CD4-positive, alpha-beta T cell treated with Interleukin-10 for 1 hour (primary cell): ENCODE measurements at places on chromosomes 16 and 17.

- no peak for DNase-seq
These were observed 22.9 kb downstream of the COPZ2 start for GRCh38 chr17:48014595-48015111.

DNA sequence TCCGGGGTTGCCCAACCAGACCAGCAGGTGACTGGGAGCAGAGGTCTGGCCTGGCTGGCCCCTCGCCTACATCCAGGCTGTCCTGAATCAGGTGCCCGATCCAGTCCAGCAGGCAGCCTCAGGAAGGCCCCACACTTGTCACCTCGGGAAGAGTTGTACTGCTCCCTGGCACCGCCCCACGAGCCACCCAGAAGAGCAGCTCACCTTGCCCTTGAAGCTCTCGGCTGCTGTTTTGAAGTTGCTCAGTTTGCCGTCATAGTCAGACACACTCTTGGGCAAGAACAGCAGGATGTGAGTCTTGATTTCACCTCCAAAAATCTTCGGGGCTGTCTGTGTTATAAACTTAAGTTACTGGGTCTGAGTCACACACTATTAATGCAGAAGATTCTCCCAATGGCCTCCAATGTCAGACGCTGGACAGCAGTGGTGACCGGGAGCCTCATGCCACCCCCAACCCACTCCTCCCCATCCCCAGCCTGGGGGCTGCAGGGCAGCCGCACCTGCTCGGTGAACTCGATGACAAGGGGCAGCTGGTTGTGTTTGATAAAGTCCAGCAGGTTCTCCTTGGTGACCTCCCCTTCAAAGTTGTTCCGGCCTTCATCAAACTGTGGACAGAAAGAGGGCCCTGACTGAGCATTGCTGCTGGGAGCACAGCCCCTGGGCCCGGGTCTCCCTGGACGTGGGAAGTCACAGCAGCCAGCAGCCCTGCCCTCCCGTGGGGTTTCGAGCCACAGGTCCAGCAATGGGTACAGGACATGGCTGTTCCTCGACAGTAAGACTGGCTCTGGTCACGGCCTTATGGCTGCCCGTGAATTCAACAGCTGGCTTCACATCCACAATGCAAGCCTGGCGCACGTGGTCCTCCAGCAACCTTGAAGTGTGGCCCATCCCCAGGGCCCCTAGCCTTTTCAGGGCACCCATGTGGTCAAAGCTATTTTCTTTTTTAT lies 12.2 kb upstream of the PPP1R27 start:
- DNase-seq = no peak

- no peak for DNase-seq
These were observed 10.6 kb downstream of the NAA60 start for GRCh38 chr16:3454093-3454492.

- no peak for DNase-seq
These were observed 158.8 kb downstream of the CDH8 start for GRCh38 chr16:61877436-61877835.

- DNase-seq = no peak
These were observed 20.1 kb downstream of the FAM83G start for GRCh38 chr17:18984273-18985114.
